GM04503 (cell line): ENCODE measurements at places on chromosomes 5 and 9.

GRCh38 chr5:125153231-125153630 lies 406.8 kb upstream of the ZNF608 start:
- no peak for DNase-seq

DNA sequence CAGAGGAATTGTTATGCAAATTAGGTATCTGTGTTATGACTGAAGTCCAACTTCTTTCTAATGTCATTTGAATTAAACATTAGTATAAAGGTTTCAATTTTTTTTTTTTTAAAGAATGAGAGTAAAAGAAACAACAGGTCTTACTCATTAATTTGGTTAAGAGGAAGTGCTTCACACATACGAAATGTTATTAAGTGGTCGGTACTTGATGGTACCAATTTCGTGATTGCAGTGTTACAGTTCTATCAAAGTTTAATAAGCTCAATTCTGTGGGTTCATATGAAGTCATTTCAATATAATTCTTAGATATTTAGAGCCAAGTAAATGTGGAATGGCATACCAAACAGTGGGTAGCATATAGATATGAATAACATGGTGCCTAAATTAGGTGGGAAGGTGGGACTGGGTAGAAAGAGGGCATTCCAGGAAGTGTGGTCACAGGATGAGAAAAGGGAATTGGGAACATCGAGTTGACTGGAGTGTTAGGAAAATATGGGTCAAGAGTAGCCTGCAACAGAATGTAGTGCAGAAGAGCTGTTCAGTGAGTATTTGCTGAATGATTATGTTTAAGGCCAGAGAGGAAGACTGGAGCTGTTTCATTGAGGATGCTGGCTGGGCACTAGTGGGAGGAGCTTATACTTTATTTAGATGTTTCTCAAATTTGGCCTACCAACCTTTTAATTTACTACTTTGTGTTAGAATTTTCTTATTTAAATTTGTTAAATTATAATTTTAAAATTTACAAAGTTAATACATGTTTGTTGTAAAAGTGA lies 34.1 kb upstream of the DHFR start:
- DNase-seq = no peak

GRCh38 chr5:110087829-110088228 lies 398.1 kb downstream of the MAN2A1 start:
- no peak for DNase-seq

- DNase-seq = no peak
Observed at GRCh38 chr5:74627646-74628279, 12.8 kb downstream of the ENC1 start.

GRCh38 chr9:118215549-118215948 lies 511.3 kb downstream of the TLR4 start:
- no peak for DNase-seq

- DNase-seq = no peak
Observed at GRCh38 chr5:106451998-106452397, 1218.7 kb downstream of the EFNA5 start.

GRCh38 chr5:88888848-88889188 lies 5.8 kb upstream of the MEF2C start:
- DNase-seq = no peak

- DNase-seq = no peak
Observed at GRCh38 chr9:135906291-135907005, 898 bp downstream of the CAMSAP1 start.

DNA sequence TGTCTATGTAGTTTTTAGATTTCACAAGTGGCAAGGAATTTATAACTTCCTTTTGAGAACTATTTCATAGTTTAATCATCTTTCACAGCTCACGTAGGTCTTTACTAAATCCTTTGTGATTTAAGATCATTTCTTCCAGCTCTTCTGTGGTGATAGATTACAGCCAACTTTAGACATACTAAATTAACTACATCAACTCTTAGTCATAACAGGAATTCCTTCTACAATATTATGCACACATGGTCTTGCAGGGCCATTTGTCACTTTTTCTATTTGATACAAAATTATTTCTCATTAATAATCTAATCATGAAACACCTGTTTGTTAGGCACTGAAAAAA lies 208.4 kb downstream of the PDE4D start:
- DNase-seq = no peak
